ENCODE measurements at places on chromosomes 3 and 15.
A peak's percentile ranks its signal among the peaks of the same experiment; 100 is the strongest.

- no peak for DNase-seq
Observed at GRCh38 chr3:131048030-131048429, 21.4 kb downstream of the NEK11 start.

GRCh38 chr3:13544293-13544831 is 4.6 kb upstream of the FBLN2 start:
- DNase-seq: no peak

DNA sequence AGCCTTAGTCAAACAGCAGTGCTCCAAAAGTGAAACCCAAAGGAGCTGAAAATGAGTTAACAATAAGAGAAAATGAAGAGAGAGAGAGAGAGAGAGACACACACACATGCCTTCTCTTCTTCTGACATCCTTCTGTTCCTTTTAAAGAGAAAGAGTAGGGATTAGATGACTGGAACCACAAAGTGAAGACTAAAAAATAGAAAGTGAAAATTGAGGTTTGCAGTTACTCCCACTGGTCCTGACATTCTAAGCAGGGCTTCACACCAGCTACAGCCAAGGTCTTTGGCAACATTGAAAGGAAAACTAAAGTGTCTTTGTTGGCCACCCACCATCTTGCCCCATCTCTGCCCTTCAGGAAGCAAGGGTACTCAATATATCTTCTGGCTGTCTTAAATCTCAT is 59.2 kb downstream of the USP50 start:
- DNase-seq: peak; percentile 11

DNA sequence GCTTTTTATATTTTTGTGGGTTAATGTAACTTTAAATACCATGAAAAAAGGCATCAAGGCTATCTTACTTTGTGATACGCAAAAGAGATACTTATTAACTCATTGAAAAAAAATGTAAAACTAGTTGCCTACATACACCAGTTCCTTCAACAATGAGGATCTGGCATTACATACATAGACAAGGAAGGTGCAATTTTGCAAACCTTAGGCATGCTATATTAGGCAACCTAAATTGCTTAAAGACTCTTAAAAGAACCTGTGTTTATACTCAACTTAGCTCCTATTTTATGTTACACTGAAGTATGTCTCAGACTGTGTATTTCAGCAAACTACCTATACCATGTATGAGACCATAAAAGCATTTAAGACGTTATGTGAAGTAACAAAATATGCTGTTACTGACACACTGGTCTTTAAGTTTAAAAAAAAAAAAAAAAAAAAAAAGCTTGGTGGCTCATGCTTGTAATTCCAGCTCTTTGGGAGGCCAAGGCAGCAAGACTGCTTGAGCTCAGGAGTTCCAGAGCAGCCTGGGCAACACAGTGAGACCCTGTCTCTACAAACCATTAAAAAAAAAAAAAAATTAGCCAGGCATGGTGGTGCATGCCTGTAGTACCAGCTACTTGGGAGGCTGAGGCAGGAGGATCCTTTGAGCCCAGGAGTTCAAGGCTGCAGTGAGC is 9.1 kb downstream of the TASOR start:
- no peak for DNase-seq

- no peak for DNase-seq
Observed at GRCh38 chr3:61422945-61423673, 138.3 kb upstream of the PTPRG start.

GRCh38 chr15:47371939-47372338 is 345.4 kb upstream of the SEMA6D start:
- no peak for DNase-seq

GRCh38 chr3:57062101-57062631 is 1.7 kb downstream of the SPATA12 start:
- DNase-seq: no peak

DNA sequence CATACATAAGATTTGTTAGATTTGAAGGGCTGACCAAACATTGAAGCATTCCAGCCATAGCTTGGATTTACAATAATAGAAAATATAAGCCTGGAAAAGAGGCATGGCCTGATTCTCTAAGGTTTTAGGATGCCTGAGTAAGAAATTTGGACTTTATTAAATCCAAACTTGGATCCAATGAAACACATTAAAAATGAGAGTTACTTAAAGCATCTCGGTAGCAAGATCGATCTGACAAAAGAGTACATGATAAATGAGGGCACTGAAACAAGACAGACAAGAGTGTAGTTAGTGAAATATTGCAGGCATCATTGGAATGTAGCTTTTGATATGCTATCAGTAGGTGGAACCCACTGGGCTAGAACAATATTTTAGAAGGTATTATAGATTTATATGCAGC is 855.7 kb upstream of the DPPA4 start:
- no peak for DNase-seq

DNA sequence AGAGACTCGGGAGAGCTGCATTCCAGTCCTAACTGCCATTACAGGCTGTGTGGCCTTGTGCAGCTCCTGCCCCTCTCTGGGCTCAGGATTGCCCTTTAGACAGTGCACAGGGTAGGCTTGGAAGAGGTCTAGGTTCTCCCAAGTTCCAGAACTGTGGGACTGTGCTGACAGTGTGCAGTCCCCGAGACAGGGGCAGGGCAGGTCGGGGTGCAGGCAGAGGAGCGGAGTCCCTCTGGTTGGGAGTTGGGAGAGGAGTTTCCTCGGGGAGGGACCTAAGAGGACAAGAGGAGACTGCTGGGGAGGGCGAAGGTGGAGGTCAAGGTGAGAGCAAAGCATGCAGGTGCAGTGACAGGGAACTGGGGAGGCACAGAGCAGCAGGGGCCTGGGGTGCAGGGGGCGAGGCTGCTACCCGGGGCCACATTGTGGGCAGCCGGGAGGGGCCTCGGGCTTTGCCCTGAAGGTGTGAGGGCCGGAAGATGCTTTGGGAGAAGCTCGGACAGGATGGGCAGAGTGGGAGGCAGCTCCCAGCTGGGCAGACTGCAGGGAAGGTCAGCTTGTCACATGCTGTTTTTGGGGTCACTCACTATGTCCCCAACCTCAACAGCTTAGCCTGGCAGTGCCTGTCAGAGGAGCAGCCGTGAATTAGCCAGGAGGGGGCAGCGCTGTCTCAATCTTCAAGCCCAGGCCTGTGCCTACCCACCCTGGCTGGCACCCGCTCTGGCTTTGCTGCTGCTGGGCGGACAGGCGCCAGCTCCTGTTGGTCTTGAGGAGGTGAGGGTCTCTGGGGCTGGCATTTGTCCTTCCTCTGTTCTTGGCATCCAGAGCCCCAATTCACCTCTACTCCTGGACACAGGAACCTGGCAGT is 15.4 kb upstream of the CSPG4 start:
- DNase-seq: peak; percentile 72

DNA sequence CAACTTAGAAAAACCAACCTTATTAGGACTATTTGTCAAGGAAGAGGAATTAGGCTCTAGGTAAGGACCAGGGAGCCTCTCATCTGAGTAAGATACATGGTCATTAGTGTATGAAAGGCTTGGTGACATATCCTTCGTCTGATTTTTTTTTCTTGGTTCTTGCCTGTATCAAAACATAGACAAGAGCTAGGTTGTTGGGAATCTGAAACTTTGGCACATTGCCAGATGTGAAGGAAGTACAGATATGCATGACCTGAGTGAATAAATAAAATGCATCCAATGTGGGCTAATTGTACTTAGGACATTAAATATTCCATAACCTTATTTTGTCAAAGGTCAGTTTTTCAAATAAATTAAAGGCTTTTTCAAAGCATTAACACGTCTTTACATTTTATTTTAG is 151.8 kb downstream of the SYNPR start:
- DNase-seq: no peak

- no peak for DNase-seq
Observed at GRCh38 chr15:101028772-101029438, 109.7 kb downstream of the LRRK1 start.

DNA sequence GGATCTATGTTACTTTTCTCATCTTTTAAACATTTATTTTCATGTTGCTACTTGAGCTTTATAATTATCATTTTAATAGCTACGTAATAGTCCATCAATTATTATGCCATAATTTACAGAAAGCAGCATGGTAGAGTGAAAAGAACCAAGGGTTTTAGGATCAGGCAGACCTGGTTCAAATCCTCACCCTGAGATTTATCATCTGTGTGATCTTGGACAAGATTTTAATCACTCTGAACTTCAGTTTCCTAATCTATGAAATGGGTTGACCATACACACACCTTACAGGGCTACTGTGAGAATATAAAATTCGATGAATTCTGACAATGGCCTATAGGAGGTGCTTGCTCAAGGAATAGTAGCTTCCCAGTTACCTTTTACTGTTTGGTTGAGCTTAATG is 27.1 kb downstream of the BOC start:
- no peak for DNase-seq

- peak; percentile 55 for DNase-seq
Observed at GRCh38 chr15:41730543-41730942, 43.7 kb upstream of the MAPKBP1 start.

GRCh38 chr3:124256156-124256555 is 264.2 kb upstream of the ROPN1 start:
- no peak for DNase-seq

GRCh38 chr15:26081758-26082220 is 218.7 kb upstream of the ATP10A start:
- DNase-seq: no peak

DNA sequence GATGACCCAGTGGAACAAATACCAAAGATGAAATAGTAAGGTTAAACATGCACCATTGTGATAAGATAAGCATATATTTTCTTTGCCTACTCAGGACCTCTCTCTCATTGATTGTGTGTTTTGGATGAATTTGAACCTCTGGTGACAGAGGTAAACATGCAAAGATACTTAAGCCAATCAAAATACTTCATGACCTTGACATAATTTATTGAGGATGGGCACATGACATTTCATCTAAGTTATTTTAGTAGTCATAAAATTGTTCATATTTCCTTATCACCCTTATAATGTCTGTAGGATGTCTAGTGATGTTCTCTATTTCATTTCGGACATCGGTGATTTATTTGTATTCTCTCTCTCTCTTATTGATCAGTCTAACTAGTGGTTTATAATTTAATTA is 88.3 kb upstream of the WDR72 start:
- DNase-seq: no peak

DNA sequence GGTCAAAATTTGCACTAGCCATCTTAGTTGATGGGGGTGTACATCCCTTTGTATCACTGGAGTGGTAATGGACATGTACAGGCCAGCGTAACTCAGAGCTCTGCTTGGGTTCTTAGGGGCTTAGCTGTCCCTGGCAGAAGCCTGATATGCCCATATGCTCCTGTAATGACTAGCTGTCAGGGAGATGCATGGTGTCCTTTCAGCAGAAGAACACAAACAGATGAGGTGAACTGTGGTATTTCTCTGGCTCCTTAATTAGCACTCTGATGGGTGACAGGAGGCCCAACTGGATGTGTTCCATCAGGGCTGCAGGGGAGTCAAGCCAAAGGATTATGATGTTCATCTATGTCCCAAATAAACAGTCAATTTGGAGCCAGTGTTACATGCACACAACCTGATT is 774.5 kb downstream of the AGBL1 start:
- no peak for DNase-seq

DNA sequence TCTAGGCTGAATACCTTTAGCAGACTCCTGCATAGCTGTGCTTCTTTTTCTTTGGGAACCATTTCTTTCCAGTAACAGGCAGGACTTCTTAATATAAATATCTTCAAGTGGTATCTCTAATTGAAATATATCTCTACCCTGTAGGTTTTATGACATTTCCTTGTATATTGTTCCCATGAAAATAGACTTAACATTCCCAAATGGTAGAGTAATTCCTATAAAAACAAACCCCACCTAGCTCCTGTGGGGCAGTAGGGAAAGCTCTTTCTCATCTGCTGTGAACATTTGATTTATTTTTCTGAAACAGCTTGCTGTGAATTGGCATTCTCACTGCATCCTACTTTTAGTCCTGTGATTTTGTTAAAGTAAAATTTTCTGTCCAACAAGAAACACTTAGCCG is 20.8 kb downstream of the SELENOT start:
- no peak for DNase-seq

DNA sequence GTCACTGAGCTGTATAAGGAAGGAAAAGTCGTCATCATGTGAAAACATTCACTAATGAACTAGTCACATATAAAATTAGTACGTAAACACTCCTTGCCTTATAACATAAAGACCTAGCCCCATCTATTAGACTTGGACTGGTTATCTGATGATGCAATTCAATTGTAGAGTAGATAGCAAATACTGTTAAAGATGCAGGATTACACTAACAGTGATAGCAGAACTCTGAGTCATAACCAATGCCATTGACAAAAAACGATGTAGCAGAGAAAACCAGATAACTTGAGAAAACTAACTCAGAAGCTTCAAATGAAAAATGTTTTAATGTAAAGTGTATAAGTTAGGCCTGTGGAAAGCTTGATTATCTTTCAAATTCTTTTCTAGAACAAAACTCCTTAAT is 132.2 kb downstream of the WDR72 start:
- no peak for DNase-seq

GRCh38 chr3:107289354-107289753 is 87.9 kb upstream of the CCDC54 start:
- DNase-seq: no peak

GRCh38 chr15:101481381-101481705 is 8.2 kb downstream of the PCSK6 start:
- no peak for DNase-seq

GRCh38 chr15:64767203-64767602 is 8.2 kb downstream of the RBPMS2 start:
- peak; percentile 3 for DNase-seq

GRCh38 chr3:71309886-71310285 is 273.6 kb downstream of the FOXP1 start:
- no peak for DNase-seq

GRCh38 chr15:98555173-98555515 is 93.2 kb upstream of the IGF1R start:
- no peak for DNase-seq

DNA sequence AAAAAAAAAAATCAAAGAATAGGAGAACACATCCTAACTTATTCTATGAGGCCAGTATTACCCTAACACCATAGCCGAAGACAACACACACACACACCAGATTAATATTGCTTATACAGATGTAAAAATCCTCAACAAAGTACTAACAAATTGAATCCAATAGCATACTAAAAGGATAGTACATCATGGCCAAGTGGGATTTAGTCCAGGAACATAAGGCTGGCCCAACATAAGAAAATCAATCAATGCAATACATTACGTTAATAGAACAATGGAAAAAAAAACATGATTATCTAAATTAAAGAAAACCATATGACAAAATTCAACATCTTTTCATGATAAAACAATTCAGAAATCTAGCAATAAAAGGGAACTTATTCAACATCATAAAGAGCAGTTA is 79.1 kb downstream of the ADAMTS9 start:
- no peak for DNase-seq

- DNase-seq: no peak
Observed at GRCh38 chr3:133835418-133835743, 29.8 kb downstream of the SRPRB start.

GRCh38 chr3:126417515-126417914 is 22.8 kb downstream of the CFAP100 start:
- DNase-seq: no peak

GRCh38 chr3:160768918-160769317 is 12.9 kb downstream of the PPM1L start:
- no peak for DNase-seq

DNA sequence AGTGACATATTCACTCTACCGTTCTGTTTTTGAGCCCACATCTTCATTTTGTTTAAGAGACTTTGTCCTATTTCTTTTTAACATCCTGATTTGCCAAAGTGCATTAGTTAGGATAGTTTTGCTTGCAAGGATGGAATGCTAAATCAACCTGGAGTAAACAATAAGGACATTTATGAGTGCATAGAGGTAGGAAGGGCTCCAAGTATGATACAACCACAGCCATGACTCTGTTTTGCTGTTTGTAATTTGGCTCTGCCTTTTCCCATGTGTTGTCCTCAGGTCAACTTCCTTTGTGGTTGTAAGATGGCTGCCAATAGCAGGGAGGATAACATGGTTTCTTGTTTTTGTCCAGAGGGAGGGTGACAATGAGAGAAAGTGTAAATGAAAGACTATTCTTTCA is 66.4 kb upstream of the GOLIM4 start:
- DNase-seq: no peak

Data from inflammatory macrophage treated with lipopolysaccharide for 1 hour (primary cell).